ENCODE measurements at places on chromosomes 11 and 22.

GRCh38 chr22:26890870-26891269, 233.5 kb downstream of the MIAT start:
- DNase-seq = no peak
- no peaks in the 10 kb centered on the region for H3K4me1 ChIP-seq
- H3K4me3 ChIP-seq = no peak overlapping the region
- no peaks in the 10 kb centered on the region for H3K36me3 ChIP-seq
- H3K27ac ChIP-seq = no peak overlapping the region
- no peaks in the 10 kb centered on the region for H3K27me3 ChIP-seq

DNA sequence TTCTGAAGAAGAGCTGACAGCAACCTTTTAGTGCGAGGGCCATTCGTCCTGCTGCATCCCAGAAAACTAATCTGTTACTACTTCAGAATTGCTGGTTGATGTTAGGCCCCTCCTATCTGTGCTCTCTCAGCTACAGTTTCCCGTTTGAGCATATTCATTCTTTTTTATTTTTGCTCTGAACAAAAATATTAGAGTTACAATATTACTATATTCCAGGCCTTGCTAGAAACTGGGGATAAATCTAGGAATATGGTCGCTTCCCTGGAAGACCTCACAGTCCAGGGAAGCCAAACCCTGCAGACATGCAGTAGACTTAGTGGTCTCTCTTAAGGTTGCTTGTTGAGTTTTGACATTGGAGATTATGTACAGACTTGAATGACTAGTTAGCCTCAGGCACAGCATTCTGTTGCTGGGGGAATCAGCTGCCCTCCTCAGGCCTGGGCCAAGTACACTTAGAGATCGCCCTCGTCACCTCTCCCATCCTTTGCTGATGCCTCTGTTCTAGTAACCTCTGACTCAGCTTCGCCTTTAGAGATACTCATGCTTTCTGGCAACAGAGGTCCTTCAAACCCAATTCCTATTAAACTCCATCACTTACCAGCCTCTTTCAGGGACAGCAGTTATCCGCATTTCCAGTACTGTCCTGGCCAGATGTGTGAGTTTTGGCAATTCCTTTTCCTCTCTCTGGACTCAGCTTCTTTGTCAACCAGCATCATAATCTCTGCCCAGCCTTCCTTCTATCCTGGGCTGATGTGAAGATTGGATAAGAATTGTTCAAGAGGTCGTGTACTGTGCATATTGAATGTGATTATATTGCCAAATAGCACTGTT, 698 bp upstream of the ANAPC15 start:
- H3K4me1 ChIP-seq = peaks cover 4% of the 10 kb centered on the region
- H3K27me3 ChIP-seq = no peaks in the 10 kb centered on the region
- DNase-seq = no peak

GRCh38 chr11:126403658-126404057, 48.2 kb downstream of the ST3GAL4 start:
- no peak overlapping the region for H3K4me3 ChIP-seq
- no peak for DNase-seq
- no peaks in the 10 kb centered on the region for H3K36me3 ChIP-seq

DNA sequence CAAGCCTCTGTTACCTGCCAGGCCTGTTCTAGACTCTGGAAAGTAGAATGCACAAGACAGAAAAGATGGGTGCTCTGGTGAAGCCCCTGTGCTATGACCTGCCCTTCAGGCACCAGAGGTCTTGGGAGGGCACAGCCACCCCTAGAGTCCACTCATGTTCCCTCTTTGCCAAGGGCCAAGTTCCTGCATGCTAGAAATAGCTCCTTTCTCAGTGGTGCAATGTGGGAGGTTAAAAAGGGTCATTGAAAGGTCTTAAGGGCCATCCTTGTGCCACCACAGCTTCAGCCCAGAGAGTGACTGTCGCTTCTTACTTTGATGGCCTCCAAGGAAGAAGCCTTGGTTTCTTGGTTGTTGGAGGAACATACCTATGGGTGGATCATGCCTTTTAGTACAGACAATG, 84.6 kb upstream of the PARVA start:
- no peak for DNase-seq
- H3K36me3 ChIP-seq = no peaks in the 10 kb centered on the region
- no peak overlapping the region for H3K27ac ChIP-seq
- H3K4me1 ChIP-seq = no peaks in the 10 kb centered on the region

- no peaks in the 10 kb centered on the region for H3K36me3 ChIP-seq
- no peaks in the 10 kb centered on the region for H3K27me3 ChIP-seq
- H3K27ac ChIP-seq = no peak overlapping the region
- H3K4me3 ChIP-seq = no peak overlapping the region
Observed at GRCh38 chr11:43830928-43831440, 49.6 kb upstream of the ALKBH3 start.

GRCh38 chr11:122632181-122632824, 23.2 kb upstream of the UBASH3B start:
- DNase-seq = no peak
- H3K36me3 ChIP-seq = no peaks in the 10 kb centered on the region
- no peak overlapping the region for H3K27ac ChIP-seq
- no peaks in the 10 kb centered on the region for H3K27me3 ChIP-seq
- H3K4me1 ChIP-seq = no peaks in the 10 kb centered on the region
- no peak overlapping the region for H3K4me3 ChIP-seq

DNA sequence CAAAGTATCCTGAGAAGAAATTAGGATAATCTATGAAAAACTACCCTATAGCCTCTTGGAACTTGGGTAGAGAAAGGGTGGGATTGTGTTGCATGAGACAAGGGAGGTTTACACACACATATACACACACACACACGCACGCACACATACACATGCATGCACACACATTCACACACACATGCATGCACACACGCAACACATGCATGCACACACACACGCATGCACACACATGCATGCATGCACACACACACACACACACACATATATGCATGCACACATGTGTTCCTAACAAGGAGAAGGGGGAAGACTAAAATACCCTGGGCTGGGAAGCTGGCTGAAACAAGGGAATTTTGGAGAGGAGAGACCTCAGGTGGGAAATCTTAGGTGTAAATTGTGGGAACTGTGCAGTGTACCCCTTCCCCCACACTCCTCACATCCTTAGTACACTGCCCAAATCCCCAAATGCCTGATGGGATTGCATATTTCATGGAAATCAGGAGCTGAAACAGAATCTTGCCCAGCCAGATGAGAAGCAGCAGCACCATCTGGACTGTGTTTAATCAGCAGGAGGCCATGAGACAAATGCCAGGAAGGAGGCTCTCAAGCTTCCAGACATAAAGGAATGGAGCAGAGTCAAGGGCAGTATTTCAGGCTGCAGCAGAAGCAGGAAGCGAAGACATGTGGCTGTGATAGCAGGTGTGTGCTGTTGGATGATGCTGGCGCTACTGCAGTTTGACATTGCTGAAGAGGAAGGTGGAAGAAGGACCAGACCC, 14.6 kb upstream of the POLD3 start:
- H3K36me3 ChIP-seq = no peaks in the 10 kb centered on the region
- H3K4me3 ChIP-seq = no peak overlapping the region
- H3K27me3 ChIP-seq = no peaks in the 10 kb centered on the region
- DNase-seq = no peak
- no peaks in the 10 kb centered on the region for H3K4me1 ChIP-seq
- H3K27ac ChIP-seq = no peak overlapping the region

All from right lobe of liver (tissue), 6 donors.